Right forelimb (tissue), 1 donor: ENCODE measurements at places on chromosomes 5 and 9.

DNA sequence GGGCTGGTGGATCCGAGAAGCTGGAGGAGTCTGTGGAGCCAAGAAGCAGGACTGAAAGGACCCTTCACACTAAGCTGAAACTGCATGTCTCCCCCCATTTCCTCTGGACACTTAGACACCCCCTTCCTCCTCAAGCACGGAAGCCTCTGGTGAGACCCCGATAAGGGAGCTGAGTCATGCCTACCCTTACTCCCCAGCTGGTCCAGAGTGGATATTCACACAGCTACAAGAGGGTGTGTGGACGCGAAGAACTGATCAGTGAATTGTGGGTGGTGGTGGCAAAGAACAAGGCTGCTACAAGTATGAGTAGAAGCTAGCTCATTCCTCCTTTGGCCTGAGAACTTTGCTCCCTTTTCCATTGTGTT, 4.3 kb downstream of the TLN1 start:
- DNase-seq: no peak

DNA sequence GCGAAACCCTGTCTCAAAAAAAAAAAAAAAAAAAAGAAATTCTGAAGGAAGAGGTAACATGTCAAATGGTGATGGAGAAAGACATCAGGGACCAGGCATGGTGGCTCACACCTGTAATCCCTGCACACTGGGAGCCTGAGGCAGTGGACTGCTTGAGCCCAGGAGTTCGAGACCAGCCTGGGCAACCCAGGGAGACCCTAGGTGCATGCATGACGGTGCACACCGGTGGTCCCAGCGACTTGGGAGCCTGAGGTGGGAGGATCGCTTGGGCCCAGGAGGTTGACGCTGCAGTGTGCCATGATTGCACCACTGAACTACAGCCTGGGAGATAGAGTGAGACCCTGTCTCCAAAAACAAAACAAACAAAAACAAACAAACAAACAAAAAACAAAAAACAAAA, 1.8 kb downstream of the ISCA1 start:
- no peak for DNase-seq

DNA sequence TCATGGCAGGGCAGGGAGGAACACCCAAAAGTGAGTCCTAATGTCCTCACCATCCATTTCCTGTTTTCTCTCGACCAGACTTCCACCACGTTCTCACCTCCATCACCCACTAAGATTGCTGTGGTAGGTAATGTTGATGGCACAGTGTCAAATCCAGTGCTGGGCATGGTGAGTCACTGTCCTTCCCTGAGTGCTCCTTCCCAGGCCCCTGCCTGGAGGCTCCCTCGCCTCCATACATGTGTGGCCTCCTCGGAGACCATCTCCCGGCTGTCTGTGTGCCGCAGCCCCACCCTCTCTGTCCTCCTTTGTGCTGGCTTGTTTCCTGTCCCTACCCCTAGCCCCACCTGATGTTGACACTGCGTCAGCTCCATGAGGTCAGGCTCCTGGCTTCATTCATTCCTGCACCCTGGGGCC, 177.5 kb downstream of the SYK start:
- no peak for DNase-seq

- DNase-seq: no peak
These were observed 2.2 kb upstream of the GLRX start for GRCh38 chr5:95824747-95825146.

DNA sequence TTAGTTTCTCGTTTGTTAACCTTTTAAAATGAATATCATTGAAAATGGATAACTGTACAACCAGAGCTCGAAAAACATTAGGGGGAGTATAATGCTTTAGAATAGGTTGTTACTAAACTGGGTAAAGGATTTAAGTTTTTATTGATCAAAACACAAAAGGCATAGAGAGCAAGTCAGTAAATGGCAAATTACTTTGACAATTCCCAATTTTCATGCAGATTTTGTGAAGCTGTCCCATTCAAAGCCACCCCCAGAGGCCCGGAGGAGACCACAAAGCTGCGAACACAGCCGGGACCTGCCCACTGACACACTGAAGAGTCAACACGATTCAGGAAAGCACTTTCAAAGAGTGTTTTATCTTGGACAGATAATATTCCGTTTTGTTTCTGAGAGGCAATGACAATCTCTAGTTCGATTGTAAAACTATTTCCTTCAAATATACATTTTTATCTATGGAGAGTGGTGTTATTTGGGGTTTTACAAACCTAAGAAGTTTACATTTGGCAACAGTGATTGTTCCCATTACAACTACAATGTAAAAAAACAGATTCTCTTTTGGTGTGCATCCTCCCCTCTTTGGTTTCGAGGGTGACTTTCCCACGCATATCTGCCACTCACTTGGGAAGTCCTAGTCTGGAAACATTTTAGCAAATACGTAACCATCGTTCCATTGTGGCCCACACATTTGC, 182.6 kb upstream of the TBCA start:
- no peak for DNase-seq

DNA sequence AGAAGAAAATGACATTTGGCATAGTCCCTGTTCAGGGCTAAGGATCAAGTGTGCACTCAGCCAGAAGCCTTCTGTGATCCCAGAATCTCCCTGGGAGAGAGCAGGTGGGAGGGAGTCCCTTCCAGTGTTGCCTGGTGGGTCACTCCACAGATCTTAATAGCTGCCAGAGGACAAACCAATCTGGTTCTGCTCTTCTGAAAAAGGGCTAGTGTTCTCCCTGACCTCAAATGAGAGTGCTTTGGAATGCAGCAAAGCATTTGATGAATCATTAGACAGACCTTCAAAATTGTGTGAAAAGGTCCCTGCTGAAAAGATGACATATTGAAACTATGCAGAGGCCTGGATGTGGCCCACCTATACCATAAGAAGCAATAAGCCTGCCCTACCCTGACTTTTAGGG, 339.7 kb downstream of the TMEM232 start:
- no peak for DNase-seq

GRCh38 chr5:124742983-124743601, 3.3 kb downstream of the ZNF608 start:
- no peak for DNase-seq

GRCh38 chr9:36092509-36093215, 43.9 kb upstream of the GLIPR2 start:
- no peak for DNase-seq

DNA sequence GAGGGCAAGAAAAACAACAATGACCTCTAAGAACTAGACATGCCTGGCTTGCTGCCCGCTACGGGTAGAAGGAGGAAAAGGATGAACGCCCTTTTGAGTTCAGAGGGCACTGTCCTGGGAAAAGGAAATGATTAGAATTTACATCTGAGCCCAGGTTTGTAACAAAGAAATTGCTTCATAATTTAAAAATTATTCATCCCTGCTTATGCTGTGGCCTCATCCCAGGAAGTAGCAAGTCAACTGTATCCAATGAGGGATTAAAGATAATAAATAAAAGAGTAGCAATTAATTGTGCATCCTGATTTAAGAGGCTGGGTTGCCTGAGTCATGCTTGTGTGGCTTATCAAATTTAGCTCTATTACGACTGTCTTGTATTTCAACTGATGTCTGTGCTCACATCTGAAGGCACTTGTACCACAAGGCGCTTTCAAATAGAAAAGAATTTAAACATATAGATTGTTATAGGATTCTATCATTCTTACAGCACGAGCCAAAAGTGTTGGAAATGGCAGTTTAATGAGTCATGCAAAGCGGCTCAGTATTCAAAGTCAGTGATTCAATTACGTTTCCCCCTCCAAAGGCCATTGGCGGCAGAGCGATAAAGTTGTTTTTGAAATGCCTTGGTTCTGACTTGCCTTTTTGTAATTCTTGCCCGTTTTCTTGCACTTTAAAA, 40.0 kb upstream of the DMRT1 start:
- no peak for DNase-seq

- no peak for DNase-seq
These were observed 597 bp downstream of the SLC31A1 start for GRCh38 chr9:113221800-113222481.

GRCh38 chr5:146079695-146080373, 25.5 kb downstream of the PLAC8L1 start:
- DNase-seq: no peak

- DNase-seq: no peak
These were observed 52.9 kb downstream of the ELL2 start for GRCh38 chr5:95908799-95909198.

GRCh38 chr9:36632892-36633291, 60.2 kb downstream of the MELK start:
- DNase-seq: no peak

DNA sequence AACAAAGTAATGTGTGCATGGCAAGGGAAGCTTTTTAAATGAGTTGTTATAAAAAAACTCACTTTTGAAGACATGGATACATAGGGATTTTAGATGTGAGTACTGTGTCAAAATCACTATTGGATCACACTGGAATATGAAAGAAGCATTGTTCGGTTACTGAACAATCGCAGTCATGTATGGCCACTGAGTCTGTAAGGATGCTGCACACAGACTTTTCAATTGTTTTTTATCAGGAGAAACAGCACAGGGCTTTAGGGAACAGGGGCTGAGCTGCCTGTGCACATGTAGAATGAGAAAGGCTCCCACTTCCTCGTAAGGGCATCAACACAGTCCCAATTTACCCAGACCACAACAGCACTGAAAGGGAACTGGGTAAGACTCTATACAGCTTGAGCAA, 1333.9 kb upstream of the DMAC1 start:
- DNase-seq: no peak

DNA sequence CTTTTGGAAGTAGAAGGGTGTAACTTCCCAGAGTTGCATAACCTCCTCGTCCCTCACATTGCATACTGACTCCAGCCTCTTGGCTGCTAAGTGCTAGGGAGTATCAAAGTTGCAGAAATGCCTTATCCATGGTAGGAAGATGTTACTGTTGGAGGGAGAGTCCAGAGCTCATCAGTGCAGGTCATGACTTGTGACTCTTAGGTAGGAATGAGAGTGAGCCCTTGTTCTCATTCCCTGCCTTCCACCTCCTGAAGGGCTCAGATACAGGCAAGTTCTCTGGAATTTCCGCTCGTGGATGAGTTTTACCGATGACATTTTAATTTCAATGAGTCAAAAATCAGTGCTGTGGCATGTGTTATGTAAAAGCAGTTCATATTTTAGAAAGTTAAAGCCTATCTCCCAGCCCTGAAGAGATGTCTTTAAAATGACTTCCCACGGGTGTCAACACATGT, 17.0 kb downstream of the IRX1 start:
- no peak for DNase-seq

- DNase-seq: peak; percentile 77
These were observed 55.3 kb upstream of the IL17B start for GRCh38 chr5:149434162-149435014.

DNA sequence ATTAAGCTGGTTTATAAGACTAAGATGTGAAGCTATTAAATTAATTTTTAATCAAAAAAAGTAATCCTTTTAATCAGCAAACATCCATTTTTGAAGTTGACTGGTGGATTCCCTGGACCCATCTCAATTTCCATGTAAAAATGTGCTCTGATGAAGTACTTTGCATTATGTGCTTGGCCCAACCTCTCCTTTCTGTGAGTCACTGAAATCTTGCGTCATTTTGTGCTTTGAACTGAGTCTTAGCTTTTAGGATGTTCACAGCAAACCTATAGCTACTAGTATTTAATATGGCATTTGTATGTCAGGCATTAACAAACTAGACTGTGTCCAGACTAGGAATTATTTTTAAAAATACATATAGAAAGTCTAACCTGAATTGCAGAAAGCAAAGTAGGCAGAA, 55.0 kb upstream of the CDH12 start:
- no peak for DNase-seq

- no peak for DNase-seq
These were observed 24.6 kb downstream of the NDUFA8 start for GRCh38 chr9:122134822-122135528.

GRCh38 chr5:81164936-81165335, 68.2 kb upstream of the CKMT2 start:
- no peak for DNase-seq

GRCh38 chr5:89246252-89246651, 363.3 kb upstream of the MEF2C start:
- no peak for DNase-seq

GRCh38 chr9:89496645-89497256, 1.2 kb downstream of the SEMA4D start:
- DNase-seq: no peak
